Uterus (tissue), 4 donors: ENCODE measurements at places on chromosomes 7 and 10. TPM values are rescaled to one million over a fixed set of nuclear protein-coding genes. Genes with fewer than 3 reads are reported as not detected.

The TMEM139 gene
- total RNA-seq = 2.2 TPM

The SPDYE2 gene
- total RNA-seq = not detected

GRCh38 chr7:153432063-153432462 lies 620.1 kb upstream of the DPP6 start:
- no peak for DNase-seq

DNA sequence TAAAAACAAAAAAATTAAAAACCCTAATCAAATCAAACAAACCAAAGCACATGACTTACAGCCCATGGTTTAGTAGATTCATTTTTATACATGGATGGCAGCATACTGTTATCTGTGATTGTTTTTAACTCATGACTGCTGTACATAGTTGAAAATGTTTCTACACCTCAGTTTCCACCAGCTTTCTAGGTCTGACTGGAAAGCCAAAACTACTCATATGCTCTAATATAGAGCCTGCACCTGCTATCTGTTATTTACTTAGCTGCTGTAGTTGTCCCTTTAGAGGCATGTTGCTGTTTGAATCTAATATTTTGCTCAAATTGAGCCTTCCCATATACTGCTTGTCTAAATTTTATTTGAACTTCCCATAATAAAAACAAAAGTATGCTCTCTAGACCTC lies 289.9 kb upstream of the LRRN3 start:
- DNase-seq = no peak

DNA sequence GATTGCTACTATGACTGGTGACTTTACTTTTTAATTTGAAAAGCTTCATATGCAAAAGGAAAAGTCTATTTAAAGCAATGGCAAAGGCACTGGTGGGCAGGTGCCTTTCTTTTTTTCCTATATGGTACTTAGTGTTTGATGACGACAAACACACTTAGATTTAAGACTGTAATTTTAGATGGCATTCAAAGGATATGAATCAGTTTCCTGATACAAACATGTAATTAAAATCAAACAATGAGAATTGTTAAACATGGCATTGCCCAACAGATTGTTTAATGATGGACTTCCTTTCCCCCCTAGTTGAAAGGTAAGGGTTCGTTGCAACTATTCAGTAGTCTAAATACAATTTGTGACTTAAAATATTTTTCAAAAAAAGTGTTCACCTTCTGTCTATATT lies 106.5 kb upstream of the SEMA3C start:
- no peak for DNase-seq

DNA sequence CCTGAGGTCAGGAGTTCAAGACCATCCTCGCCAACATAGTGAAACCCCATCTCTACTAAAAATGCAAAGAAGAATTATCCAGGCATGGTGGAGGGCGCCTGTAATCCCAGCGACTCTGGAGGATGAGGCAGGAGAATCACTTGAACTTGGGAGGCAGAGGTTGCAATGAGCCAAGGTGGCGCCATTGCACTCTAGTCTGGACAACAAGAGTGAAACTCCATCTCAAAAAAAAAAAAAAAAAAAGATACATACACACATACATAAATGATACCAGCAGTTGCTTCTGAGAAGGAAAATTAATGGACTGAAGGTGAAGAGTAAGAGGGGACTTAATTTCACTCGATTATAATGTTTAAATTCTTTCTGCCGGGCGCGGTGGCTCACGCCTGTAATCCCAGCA lies 40.2 kb upstream of the PAX2 start:
- DNase-seq = no peak

The HOGA1 gene
- 0.76 TPM for total RNA-seq
